ENCODE measurements at places on chromosomes 5 and 9. TPM values are rescaled to one million over a fixed set of nuclear protein-coding genes. Genes with fewer than 3 reads are reported as not detected.

GRCh38 chr5:139164020-139164419 lies 34.1 kb downstream of the SIL1 start:
- H3K4me3 ChIP-seq = no peak overlapping the region
- H3K4me1 ChIP-seq = no peaks in the 10 kb centered on the region
- DNase-seq = no peak
- no peak overlapping the region for H3K27ac ChIP-seq

GRCh38 chr5:100519075-100519474 lies 16.1 kb upstream of the FAM174A start:
- H3K27ac ChIP-seq = no peak overlapping the region
- no peaks in the 10 kb centered on the region for H3K36me3 ChIP-seq
- H3K4me3 ChIP-seq = no peak overlapping the region

DNA sequence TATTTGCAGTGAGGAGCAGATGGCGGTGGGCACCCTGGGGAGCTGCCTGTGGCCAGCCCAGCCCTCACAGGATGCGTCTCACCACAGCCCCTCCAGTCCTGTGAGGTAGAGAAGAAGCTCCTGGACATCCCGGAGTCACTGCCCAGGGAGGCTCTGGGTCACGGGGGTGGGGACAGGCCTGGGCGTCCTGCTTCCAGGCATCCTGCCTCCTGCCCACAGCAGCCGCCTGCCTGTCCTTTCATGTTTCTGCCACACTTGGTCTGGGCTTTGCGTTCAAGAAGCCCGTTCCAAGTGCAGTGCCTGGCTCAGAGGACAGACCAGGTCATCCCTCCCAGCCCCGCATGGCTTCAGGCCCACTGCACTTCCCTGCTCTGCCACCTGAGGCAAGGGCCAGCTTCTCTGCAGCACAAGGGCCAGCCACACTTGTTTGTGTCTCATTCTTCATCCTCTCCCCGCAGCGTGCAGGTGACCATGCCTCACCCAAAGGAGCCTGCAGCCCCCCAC lies 38.2 kb downstream of the ZDHHC11B start:
- H3K36me3 ChIP-seq = no peaks in the 10 kb centered on the region
- no peak overlapping the region for H3K27ac ChIP-seq
- no peaks in the 10 kb centered on the region for H3K4me1 ChIP-seq
- no peak for DNase-seq

DNA sequence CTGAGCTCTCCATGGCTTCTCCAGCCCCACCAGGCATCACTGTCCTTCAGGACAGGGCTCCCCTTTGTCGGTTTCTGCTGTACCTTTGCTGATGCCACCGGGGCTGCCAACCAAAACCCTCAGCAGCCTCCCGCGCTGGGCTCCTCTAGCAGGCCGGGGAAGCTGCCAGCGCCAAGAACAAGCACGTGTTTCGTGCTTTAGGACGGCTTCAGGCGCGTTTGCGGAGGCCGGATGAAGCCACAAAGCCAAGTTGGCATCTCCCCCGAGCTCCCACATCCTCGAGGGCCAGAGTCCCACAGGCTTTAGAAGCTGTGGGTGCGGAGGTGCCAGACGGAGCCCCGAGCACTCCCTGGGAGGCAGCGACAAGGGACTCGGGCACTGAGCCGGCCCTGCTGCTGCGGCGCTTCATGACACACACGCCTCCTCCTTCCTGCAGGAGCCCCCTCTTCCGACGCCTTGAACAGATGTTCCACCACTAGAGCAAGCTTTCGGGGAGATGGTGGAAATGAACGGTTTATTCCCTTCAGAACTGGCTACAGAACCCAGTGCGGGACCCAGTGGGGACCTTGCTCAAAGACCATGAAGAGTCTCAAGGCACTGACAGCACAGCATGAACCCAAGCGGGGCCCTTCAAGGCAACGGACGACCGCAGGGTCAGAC lies 36.7 kb downstream of the SARDH start:
- H3K36me3 ChIP-seq = no peaks in the 10 kb centered on the region
- H3K4me1 ChIP-seq = peaks cover 66% of the 10 kb centered on the region
- H3K27me3 ChIP-seq = no peaks in the 10 kb centered on the region
- H3K27ac ChIP-seq = peak overlapping the region; percentile 74
- H3K4me3 ChIP-seq = peak overlapping the region; percentile 61
- peak; percentile 47 for DNase-seq

DNA sequence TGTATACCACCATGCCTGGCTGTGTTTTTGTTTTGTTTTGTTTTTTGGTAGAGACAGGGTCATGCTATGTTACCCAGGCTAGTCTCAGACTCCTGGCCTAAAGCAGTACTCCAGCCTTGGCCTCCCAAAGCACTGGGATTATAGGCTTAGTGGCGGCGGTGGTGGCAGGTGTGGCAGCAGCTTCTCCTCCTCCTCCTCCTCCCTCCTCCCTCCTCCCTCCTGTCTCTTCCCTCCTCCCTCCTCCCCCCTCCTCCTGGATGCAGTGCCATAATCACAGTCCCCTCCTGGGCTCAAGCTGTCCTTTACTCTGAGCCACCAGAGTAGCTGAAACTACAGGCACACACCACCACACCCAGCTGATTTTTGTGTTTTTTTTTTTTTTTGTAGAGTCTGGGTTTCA lies 71.2 kb downstream of the UHRF2 start:
- peaks cover 41% of the 10 kb centered on the region for H3K36me3 ChIP-seq
- no peak overlapping the region for H3K4me3 ChIP-seq
- no peaks in the 10 kb centered on the region for H3K27me3 ChIP-seq
- no peak for DNase-seq
- no peak overlapping the region for H3K27ac ChIP-seq
- no peaks in the 10 kb centered on the region for H3K4me1 ChIP-seq

DNA sequence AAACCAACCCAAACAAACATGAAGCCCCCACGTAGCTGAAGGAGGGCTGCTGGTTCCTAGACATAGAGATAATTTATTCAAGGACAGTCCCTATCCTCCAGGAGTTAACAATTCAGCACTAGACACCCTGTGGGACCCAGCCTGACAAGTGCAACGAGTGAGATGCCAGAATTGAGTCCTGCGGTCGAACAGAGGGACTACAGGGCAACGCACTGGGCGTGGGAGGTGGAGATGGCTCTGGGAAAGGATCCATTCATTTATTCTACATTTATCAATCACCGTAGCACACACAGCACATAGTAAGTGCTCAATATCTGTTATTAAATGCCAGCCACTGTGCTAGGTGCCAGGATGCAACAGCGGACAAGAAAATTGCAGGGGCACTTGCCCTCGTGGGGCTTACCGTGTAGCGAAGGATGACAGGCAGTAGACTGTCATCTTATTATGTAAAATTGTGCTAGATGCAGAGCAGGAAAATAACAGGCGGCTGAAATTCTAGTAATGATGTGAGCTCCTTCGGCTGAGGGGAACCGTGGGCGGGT lies 855 bp upstream of the ARHGAP26 start:
- DNase-seq = peak; percentile 10
- H3K36me3 ChIP-seq = no peaks in the 10 kb centered on the region
- peaks cover 14% of the 10 kb centered on the region for H3K4me1 ChIP-seq
- peak overlapping the region; percentile 89 for H3K4me3 ChIP-seq
- no peaks in the 10 kb centered on the region for H3K27me3 ChIP-seq
- H3K27ac ChIP-seq = peak overlapping the region; percentile 53

DNA sequence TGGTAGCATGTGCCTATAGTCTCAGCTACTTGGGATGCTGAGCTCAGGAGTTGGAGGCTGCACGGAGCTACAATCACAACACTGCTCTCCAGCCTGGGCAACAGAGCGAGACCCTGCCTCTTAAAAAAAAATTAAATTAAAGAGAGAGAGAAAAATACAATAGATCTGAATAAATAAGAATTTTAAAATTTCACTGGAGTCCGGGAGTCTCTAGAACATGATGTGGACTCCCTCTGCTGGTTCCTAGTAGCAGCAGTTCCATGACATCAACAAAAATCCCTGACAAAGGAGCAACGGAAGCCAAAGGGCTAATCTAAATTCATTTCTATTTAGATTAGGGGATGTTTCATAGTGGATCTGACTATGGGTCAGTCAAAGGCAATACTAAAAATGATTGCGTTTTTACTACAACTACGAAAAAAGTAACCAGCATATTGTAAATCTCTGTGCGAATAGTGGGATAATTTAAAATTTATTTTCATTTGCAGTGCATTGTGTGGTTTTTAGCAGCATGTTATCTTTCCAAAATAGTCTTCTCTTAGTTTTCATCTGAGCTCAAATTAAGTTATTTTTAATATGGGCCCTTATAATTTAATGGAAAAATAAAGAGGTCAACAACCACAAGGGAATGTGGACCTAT lies 6.7 kb downstream of the INIP start:
- no peaks in the 10 kb centered on the region for H3K27me3 ChIP-seq
- no peak overlapping the region for H3K4me3 ChIP-seq
- no peak for DNase-seq
- no peak overlapping the region for H3K27ac ChIP-seq
- H3K4me1 ChIP-seq = peaks cover 12% of the 10 kb centered on the region
- H3K36me3 ChIP-seq = peaks cover 6% of the 10 kb centered on the region

GRCh38 chr5:164073081-164073480 lies 567.7 kb downstream of the MAT2B start:
- no peak overlapping the region for H3K4me3 ChIP-seq
- no peaks in the 10 kb centered on the region for H3K36me3 ChIP-seq
- H3K27ac ChIP-seq = no peak overlapping the region
- DNase-seq = no peak
- H3K27me3 ChIP-seq = no peaks in the 10 kb centered on the region
- no peaks in the 10 kb centered on the region for H3K4me1 ChIP-seq

- no peaks in the 10 kb centered on the region for H3K27me3 ChIP-seq
- no peaks in the 10 kb centered on the region for H3K36me3 ChIP-seq
- peak; percentile 81 for DNase-seq
- H3K4me1 ChIP-seq = peaks cover 44% of the 10 kb centered on the region
- peak overlapping the region; percentile 4 for H3K4me3 ChIP-seq
Measured at GRCh38 chr5:109921735-109922380, 232.1 kb downstream of the MAN2A1 start.

DNA sequence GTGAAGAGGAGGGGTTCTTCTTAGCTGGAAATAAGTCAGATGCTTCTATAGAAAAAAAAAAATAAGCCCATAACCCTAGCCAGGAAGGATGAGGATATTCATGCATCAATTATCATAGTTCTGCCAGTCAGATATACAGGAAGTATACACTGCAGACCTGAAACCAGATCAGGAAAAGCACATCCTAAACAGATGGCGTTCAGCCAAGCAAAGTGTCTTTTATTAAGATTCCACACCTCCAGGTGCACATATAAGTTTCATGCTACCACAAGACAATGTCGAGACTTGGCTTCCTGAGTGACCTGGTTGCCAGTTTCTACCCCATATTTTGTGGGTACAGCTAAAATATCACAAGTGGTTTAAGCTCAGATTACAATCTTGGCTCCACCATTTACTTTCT lies 108.3 kb downstream of the CETN3 start:
- no peaks in the 10 kb centered on the region for H3K36me3 ChIP-seq

- no peaks in the 10 kb centered on the region for H3K27me3 ChIP-seq
- no peaks in the 10 kb centered on the region for H3K36me3 ChIP-seq
- no peak overlapping the region for H3K4me3 ChIP-seq
- no peak overlapping the region for H3K27ac ChIP-seq
Measured at GRCh38 chr9:133387680-133388079, 11.5 kb downstream of the STKLD1 start.

GRCh38 chr5:11547140-11547539 lies 357.1 kb downstream of the CTNND2 start:
- no peak overlapping the region for H3K4me3 ChIP-seq
- no peaks in the 10 kb centered on the region for H3K36me3 ChIP-seq
- no peak overlapping the region for H3K27ac ChIP-seq
- DNase-seq = no peak

DNA sequence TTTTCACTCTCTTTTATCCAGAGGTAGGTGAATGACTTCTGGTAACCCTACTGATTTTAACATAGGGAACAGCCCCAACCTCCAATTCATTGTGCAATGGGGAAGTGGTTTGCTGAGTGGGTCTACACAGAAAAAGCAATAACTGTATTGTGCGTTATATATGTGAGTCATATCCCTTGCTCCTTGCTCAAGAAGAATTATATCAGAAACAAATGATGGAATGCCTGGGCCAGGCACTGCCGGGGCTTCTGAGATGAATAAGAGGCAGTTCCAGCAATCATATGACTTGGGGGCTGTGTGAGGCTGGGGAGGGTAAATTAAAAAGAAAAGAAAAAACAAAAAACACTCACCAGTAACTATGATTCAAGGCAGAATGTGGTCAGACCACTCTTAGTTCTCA lies 79.2 kb upstream of the ABCA1 start:
- H3K27ac ChIP-seq = no peak overlapping the region
- no peak for DNase-seq
- H3K4me3 ChIP-seq = no peak overlapping the region
- no peaks in the 10 kb centered on the region for H3K27me3 ChIP-seq
- H3K4me1 ChIP-seq = no peaks in the 10 kb centered on the region

- no peaks in the 10 kb centered on the region for H3K36me3 ChIP-seq
- no peak overlapping the region for H3K27ac ChIP-seq
- DNase-seq = no peak
Measured at GRCh38 chr5:175460126-175460525, 16.1 kb upstream of the DRD1 start.

DNA sequence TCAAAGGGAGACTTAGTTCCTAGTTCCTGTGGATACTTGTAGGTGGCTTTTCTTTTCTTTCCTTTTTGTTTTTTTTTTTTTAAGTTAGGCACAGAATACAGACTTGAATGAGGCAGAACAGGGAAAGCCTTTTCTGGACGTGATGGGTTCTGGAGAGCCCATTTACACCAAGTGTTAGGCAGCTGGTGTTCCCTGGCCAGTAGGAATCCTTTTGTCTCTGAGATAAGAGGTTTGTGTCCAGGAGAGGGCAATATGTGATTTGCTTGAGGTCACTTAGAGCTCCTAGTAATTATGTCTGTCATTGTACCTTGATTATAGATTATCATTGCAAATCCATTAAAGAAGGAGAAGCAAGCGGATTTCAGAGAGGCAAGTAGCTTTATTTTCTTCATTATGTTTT lies 9.1 kb downstream of the MEGF10 start:
- H3K36me3 ChIP-seq = no peaks in the 10 kb centered on the region
- no peak overlapping the region for H3K4me3 ChIP-seq
- peaks cover 6% of the 10 kb centered on the region for H3K27me3 ChIP-seq
- DNase-seq = no peak
- no peaks in the 10 kb centered on the region for H3K4me1 ChIP-seq

- no peak overlapping the region for H3K27ac ChIP-seq
- no peaks in the 10 kb centered on the region for H3K36me3 ChIP-seq
- no peak for DNase-seq
- H3K4me3 ChIP-seq = no peak overlapping the region
- no peaks in the 10 kb centered on the region for H3K27me3 ChIP-seq
- H3K4me1 ChIP-seq = no peaks in the 10 kb centered on the region
Measured at GRCh38 chr9:101274971-101275768, 109.6 kb downstream of the BAAT start.

DNA sequence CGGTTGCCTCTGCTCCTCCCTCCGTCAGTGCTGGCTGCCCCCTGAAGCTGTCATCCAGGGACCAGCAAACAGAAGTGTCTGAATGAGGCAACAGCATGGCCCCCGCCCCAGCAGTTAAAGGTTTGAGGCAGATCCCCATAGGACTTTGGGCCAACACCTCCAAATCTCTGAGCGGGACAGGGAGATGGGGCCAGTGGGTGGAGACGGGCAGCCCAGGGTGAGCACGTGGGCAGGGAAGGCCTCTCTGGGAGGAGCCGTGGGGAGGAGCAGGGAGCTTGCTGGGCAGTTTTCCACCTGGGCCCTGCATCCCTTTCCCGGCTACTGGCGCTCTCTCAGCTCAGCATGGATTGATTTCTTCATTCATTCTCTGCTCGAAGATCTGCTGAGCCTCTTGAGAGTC lies 39.1 kb upstream of the NOTCH1 start:
- H3K36me3 ChIP-seq = no peaks in the 10 kb centered on the region
- H3K4me1 ChIP-seq = peaks cover 12% of the 10 kb centered on the region
- no peaks in the 10 kb centered on the region for H3K27me3 ChIP-seq

The PCDHGB7 gene
- 0.03 TPM for polyA plus RNA-seq

The SMIM32 gene
- not detected for polyA plus RNA-seq

The ACTBL2 gene
- polyA plus RNA-seq = not detected

The CATSPER3 gene
- not detected for polyA plus RNA-seq

The IL9 gene
- not detected for polyA plus RNA-seq

The PLPP1 gene
- polyA plus RNA-seq = 12.4 TPM

The SLC6A3 gene
- not detected for polyA plus RNA-seq

The GPR151 gene
- polyA plus RNA-seq = not detected
